AG10803 (cell line): ENCODE measurements at places on chromosomes 2 and 18.
A peak's percentile ranks its signal among the peaks of the same experiment; 100 is the strongest.

DNA sequence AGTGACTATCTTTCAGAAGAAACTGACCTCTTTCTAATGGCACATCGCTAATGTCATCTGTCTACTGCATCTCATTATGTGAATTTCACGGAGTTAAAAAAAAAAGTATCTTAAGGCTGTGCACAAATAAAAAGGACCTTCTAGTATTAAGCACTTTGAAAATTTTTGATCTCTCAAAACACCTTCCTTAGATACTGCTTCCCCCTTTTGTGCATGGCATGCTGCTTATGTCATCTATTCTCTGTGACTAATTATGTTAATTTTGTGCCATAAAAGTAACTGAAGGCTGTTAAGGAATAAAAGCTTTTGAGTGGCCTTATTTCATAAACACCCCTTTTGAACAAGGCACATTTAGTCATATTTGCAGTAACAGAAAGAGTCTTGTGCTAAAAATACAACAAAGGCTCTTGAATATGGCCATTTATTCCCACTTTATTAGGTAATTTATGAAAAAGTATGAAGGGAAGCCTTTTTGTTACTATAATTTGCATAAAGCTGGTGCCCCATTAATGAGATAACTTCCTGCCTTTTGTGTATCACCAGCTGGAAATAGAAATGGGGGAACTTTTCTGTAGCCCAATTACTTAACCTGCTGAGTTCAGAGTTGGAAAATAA, 1412.0 kb upstream of the ZEB2 start:
- DNase-seq = no peak

DNA sequence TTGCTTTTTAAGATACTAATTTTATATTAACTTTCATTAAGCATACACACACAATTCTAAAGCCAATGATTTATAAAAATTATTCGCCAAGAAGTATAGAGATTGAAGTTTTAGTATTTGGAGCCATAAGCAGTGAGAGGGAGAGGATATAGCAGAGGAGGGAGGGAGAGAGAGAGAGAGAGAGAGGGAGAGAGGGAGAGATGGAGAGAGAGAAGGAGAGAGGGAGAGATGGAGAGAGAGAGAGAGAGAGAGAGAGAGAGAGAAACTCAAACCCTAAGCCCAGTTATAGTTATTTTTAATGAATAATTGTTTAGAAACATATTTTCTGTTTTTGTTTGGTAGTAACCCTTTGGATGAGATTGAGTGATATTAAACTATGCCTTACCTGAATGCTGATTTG, 5.3 kb downstream of the TWIST2 start:
- peak; percentile 40 for DNase-seq

GRCh38 chr2:64624862-64625261, 28.9 kb downstream of the SERTAD2 start:
- no peak for DNase-seq

- DNase-seq = peak; percentile 41
Measured at GRCh38 chr2:190186238-190186637, 123.7 kb upstream of the MSTN start.
